GM23248 (cell line): ENCODE measurements at places on chromosomes 3 and 15. TPM values are rescaled to one million over a fixed set of nuclear protein-coding genes. Genes with fewer than 3 reads are reported as not detected.
A peak's percentile ranks its signal among the peaks of the same experiment; 100 is the strongest.

- H3K36me3 ChIP-seq: no peaks in the 10 kb centered on the region
- no peak for DNase-seq
- H3K4me1 ChIP-seq: no peaks in the 10 kb centered on the region
- no peak overlapping the region for H3K4me3 ChIP-seq
Observed at GRCh38 chr3:98026425-98027084, 8.6 kb downstream of the GABRR3 start.

DNA sequence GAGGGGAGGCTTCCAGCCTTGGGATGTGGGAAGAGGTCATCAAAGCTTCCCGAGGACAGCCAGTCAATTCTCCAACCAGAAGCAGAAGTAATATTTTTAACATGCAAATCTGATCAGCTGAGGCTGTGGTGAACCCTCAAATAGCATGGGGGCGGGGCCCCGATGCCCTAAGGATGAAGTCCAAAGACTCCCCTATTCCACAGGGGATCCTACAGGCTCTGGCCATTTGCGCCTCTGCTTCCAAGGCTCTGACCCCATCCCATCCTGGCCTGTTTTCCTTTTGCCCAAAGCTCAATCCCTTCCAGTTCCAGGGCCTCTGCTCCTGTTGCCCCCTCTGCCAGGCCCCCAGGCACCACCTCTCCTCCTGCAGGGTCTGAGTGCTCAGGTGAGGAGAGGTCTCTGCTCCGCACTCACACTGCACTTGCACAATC, 6.7 kb upstream of the CSK start:
- H3K27ac ChIP-seq: no peak overlapping the region
- H3K36me3 ChIP-seq: no peaks in the 10 kb centered on the region
- H3K4me1 ChIP-seq: 0 out of 2 replicates have a peak, but pooled peaks cover 5% of the 10 kb centered on the region
- H3K4me3 ChIP-seq: no peak overlapping the region
- no peaks in the 10 kb centered on the region for H3K27me3 ChIP-seq
- DNase-seq: no peak

- H3K4me1 ChIP-seq: no peaks in the 10 kb centered on the region
- H3K27ac ChIP-seq: peak overlapping the region; percentile 92
- no peaks in the 10 kb centered on the region for H3K27me3 ChIP-seq
Observed at GRCh38 chr15:37101980-37102304, 1.6 kb upstream of the MEIS2 start.

DNA sequence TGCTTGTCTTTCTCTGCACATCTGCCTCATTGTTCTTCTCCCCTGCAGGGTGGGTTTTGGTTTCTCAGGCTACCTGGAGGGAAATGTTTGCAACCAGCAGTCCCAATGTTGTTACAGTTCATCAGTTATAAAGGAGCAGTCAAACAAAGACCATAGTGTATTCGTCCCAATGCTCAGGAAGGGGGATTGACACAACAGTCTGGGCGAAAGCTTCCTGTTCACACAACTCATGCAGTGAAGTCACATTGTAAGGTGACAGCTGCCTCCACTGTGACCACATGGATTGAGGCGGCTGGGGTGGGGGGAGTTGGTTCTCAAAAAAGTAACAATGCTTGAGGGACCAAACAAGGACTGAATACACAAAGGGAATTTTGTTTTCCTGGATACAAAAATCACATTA, 28.8 kb upstream of the TF start:
- H3K4me3 ChIP-seq: no peak overlapping the region
- no peaks in the 10 kb centered on the region for H3K4me1 ChIP-seq
- no peak for DNase-seq

GRCh38 chr3:178289544-178290160, 246.6 kb upstream of the KCNMB2 start:
- no peaks in the 10 kb centered on the region for H3K27me3 ChIP-seq
- H3K36me3 ChIP-seq: no peaks in the 10 kb centered on the region
- peaks cover 7% of the 10 kb centered on the region for H3K4me1 ChIP-seq

GRCh38 chr15:29172742-29173725, 96.6 kb downstream of the NSMCE3 start:
- DNase-seq: no peak
- H3K4me3 ChIP-seq: no peak overlapping the region
- H3K36me3 ChIP-seq: no peaks in the 10 kb centered on the region
- H3K27me3 ChIP-seq: peaks cover 3% of the 10 kb centered on the region; the same call in 1 of the 2 replicates
- H3K4me1 ChIP-seq: no peaks in the 10 kb centered on the region
- no peak overlapping the region for H3K27ac ChIP-seq

DNA sequence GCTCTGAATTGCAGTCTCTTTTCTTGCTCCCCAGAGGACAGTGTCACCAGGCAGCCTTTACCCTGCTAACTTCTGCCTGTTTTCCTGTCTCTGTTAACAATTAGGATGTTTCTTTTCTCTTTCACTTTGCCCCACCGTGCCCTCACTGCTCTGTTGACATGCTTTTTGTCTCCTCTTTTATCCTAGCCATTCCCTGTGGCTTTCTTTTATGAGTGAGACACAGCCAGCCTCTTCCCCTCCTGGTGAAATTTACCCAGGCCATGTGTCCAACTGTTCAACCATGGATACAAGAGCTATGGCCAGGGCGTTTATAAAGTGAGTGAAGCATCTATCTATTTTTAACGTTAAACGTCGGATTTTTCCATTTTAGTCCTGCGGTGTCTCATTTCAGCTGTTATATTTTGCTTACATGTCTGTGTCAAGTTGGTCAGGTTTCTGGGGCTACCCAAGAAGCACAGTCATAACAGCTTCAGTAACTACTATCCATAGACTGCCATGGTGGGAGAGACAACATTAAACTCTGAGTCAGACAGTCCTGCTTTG, 443.2 kb upstream of the AZI2 start:
- no peaks in the 10 kb centered on the region for H3K27me3 ChIP-seq
- H3K27ac ChIP-seq: no peak overlapping the region
- no peak overlapping the region for H3K4me3 ChIP-seq
- no peaks in the 10 kb centered on the region for H3K36me3 ChIP-seq
- H3K4me1 ChIP-seq: no peaks in the 10 kb centered on the region
- DNase-seq: peak; percentile 30

DNA sequence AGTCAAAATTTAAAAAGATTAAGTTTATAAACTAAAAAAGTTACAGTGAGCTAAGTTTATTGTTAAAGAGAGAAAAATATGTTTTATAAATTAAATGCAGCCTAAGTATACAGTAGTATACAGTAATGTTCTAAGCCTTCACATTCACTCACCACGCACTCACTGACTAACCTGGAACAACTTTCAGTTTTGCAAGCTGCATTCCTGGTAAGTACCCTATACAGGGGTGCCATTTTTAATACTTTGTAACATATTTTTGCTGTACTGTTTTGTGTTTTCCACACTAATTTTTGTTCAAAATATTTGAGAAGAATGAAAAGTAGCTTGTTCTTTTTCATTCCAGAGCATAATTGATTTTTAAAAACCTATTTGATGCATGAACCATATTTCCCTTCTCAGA, 524.9 kb downstream of the RBMS3 start:
- H3K27ac ChIP-seq: no peak overlapping the region
- H3K36me3 ChIP-seq: no peaks in the 10 kb centered on the region
- peak; percentile 37 for DNase-seq
- H3K4me1 ChIP-seq: peaks cover 20% of the 10 kb centered on the region
- H3K4me3 ChIP-seq: no peak overlapping the region
- H3K27me3 ChIP-seq: no peaks in the 10 kb centered on the region

DNA sequence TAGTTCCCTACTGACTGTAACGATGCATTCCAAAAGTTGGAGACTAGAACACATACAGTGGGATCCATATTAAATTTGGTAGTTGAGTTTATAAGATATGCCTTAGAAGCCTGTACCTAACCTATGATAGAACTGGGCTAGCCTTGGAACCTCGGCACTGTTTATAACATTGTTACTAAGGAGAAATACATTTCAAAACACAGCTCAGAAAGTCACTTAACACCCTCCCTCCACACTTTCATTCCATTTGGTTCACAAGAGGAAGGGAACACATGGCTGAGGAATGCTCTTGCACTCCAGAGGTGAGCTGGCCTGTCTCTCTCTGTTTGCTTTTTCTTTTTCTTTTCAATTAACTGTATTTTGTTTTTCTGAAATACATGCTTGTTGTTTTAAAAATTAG, 48.7 kb upstream of the TSC22D2 start:
- H3K27me3 ChIP-seq: no peaks in the 10 kb centered on the region
- H3K4me1 ChIP-seq: peaks cover 10% of the 10 kb centered on the region
- no peak overlapping the region for H3K4me3 ChIP-seq
- DNase-seq: peak; percentile 60
- peak overlapping the region; percentile 38 for H3K27ac ChIP-seq

DNA sequence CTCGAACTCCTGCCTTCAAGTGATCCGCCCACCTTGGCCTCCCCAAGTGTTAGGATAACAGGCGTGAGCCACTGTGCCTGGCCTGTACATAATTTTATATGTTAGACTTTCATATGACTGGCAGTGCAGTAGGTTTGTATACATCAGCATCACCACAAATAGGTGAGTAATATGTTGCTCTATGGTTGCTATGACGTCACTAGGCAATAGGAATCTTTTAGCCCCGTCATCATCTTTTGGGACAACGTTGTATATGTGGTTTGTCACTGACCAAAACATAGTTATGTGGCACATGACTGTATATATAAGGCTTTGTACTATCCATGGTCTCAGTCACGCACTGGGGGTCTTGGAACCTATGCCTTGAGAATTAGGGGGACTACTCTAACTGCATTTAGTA, 17.0 kb upstream of the DNAJC19 start:
- H3K4me1 ChIP-seq: no peaks in the 10 kb centered on the region
- DNase-seq: peak; percentile 10
- no peak overlapping the region for H3K4me3 ChIP-seq
- H3K27ac ChIP-seq: no peak overlapping the region

DNA sequence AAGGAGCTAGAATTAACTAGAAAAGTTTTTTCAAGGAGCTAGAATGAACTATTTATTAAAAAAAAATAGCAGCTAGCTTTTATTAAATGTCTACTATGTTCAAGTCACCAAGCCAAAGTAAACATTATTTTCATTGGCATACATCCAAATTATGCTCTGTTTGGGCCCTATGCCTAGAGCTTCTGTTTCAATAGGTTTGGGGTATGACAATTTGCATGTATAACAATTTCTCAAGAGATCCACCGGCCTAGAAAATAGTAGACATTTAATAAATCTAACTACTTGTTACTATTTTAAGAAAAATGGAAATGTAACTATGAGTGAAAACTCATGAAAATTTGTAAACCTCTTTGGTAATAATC, 8.0 kb downstream of the GABRR3 start:
- DNase-seq: no peak
- no peaks in the 10 kb centered on the region for H3K36me3 ChIP-seq
- H3K4me3 ChIP-seq: no peak overlapping the region
- H3K27ac ChIP-seq: no peak overlapping the region
- 0 out of 2 replicates have a peak, but pooled peaks cover 11% of the 10 kb centered on the region for H3K27me3 ChIP-seq

Gene CPB1
- not detected in 2 replicates for total RNA-seq

Gene IL17RC
- total RNA-seq: 41.8 and 49.4 TPM in 2 replicates

Gene TIGIT
- not detected in 2 replicates for total RNA-seq
